ENCODE measurements at places on chromosomes 5 and 9.
A peak's percentile ranks its signal among the peaks of the same experiment; 100 is the strongest.

GRCh38 chr9:123756484-123757106, 173.3 kb downstream of the DENND1A start:
- no peak for DNase-seq

DNA sequence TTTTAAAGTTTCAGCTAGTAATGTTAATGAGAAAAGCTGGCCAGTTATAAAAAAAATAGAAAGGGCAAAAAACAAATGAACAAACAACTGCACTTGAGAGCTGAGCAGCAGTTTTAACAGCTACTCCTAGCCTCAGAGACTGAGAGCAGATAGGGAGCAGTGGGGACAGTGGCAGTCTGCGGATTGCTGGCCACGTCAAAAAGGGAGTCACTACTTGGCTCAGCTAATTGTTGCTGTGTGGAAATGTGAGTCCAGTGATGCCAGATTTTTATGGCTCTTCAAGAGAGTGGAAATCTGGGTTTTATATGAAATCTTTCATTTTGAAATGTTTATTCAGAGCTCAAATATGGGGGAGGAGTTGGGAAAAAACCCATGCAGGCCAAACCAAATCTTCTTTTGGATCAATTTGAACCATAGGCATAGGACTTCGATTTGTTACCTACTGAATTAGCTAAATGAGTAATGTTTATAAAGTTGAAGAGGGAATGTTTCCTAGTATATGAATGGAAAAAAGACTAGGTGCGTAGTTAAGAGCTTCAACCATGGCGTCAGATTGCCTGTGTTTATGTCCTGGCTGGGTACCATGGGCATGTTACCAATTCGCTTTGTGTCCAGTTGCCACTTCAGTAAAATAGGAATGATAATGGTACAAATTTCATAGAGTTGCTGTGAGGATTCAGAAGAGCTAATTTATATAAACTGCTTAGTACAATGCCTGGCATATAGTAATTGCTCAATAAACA, 102.1 kb downstream of the PAM start:
- no peak for DNase-seq

DNA sequence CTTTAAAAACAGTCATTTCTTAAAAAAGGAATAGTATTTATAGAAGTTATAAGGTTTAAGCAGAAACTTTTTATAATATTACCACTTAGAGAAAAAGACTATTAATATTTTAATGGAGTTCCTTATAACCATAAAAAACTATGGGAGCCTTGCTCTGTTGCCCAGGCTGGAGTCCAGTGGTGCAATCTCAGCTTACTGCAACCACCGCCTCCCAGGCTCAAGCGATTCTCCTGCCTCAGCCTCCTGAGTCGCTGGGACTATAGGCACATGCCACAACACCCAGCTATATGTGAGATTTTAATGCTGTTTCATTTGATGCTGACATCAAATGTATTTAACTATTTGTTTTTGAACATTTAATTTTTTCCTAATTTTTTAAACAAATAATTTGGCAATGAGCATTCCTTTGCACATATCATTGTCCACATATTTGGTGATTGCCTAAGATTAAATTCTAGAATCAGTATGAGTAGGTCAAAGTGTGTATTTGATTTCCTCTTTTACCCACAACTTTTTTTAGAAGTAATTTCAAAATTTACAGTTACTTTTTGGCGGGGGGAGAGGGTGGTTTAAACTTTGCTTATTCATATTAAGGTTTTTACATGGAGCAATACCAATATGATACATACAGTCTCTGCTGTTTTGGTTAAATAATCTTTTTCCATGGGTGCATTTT, 235.5 kb downstream of the ARHGEF28 start:
- DNase-seq = no peak

DNA sequence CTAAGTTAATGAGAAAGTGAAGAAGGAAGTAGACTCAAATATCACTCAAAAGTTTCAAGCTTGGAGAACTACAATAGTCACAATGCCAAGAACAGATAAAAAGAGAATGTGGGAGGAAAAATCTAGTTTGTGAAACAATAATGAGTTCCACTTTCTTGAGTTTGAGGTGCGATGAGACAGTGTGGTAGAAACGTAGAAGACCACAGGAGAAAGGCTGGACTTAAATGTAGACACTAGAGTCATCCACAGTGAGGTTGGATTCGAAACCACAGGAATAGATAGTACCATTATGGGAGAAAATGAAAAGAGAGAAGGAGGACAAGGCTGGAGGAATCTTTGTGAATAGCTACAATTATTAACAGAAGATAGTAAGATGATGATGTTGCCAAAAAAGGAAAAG, 141.1 kb upstream of the LRRTM2 start:
- DNase-seq = no peak

DNA sequence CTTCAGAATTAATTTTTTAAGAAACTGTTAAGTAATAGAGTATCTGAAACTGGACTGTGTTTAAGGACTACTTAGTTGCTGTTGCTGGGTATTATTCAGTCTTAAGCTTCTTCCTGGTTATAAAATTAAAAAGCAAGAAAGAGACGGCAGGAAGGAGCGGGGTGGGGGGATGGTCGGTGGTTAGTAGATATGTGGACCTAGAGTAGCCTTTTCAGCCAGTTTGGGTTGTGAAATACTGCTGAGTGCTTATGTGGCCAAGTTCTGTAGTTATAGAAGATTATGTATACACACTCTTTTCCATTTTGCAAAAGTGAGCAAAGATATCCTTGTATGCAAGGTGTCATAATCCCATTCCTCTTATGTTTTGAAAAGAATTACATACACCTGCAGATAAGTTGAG, 28.5 kb downstream of the TRIO start:
- peak; percentile 59 for DNase-seq

DNA sequence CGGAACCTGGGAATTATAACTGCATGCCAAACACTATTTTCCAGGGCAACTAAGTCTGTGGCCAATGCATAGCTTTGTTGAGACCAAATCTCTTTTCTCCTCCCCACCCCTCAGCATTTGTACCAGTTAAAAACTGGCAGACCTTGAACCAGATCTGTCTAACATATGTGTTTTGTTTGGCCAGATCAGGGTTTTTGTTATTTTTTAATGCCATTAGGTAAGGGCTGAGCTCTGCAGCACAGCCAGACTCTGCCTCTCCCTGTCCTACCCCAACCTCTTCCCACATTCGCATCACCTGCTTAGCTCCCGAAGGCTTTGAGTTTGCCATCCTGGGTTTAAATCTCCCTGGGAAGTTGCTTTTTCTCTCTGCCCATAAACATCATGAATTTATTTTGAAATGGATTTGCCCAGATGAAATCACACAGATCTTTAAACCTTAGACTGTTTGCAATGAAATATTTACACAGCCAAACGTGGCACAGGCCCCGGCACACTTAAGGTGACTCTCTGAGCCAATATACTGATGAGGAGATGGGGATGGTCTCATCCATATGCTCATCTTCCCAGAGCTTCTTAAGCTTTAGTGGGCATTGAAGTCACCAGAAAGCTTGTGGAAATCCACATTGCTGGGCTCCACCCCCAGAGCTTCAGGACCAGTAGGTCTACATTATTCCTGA, 54.0 kb upstream of the ALDH1B1 start:
- DNase-seq = no peak

DNA sequence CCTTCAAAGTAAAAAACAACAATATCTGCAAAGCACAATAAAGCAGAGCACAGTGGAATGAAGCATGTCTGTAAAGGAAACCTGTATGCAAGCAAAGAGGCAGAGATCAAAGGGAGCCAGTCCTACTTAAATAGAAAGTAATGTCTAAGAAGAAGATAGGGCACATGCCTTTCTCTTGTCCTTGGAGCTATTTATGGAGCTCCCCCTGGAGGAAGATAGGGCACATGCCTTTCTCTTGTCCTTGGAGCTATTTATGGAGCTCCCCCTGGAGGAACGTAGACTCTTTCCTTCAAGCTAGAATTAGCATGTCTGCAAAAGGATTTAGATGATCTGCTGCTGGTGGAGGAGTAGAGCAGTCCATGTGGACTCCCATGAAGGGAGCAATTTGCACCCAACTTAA, 168.1 kb upstream of the RASEF start:
- DNase-seq = no peak

DNA sequence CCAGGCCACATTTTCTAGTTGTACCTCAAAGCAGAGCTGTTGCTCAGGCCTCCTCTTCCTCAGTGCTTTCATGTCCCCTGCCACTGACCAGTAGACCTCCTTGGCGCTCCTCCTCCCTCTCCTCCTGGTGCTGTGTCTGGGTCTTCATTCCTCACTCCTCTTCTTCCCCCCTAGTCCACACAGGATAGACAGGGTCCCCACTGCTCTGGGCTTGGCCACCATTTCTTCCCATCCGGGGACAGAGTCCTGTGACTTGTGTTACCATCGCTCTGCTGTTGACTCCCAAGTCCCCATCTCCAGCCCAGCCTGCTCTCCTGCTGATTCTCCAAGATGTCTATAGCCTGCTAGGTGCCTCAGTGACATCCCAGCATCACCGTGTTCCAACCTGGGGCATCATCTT, 88.2 kb upstream of the HRH2 start:
- no peak for DNase-seq

- no peak for DNase-seq
Observed at GRCh38 chr9:110143950-110144545, 63.9 kb downstream of the C9orf152 start.

DNA sequence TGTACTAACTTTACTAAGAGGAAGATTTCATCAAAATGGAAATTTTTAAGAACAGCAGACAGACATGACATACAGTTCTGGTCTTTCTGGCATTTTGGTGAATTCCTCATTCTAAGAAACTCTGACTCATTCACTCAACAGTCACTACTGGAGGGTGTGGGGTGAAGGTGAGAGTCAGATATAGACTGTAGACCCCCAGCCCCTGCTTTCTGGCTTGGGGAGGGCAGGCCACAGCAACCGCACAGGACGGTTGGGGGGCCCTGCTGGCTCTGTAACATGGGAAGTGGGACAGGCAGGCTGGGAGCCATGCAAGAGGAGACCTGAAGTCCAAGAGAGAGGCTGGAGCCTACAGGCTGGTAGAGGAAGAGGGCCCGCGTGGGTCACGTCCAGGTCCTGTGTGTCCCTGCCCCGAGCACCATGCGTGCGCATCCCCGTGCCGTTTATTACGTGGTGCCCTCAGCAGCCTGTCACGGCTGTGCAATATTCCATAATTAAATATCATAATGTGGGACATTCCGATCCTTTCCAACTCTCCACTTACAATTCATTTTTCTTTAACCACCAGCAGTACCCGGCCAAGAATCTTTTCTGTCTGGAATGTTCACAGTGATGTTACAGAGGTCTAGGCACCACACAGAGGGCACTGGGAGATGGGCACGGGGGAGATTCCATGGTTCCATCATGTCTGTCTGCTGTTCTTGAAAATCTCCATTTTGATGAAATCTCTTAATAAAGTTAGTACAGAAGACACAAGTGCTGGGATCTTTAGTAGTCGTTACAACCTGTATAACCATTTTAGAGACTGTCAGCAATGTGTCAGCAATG, 75.5 kb downstream of the SEMA4D start:
- DNase-seq = no peak

GRCh38 chr5:138696501-138696900, 56.7 kb upstream of the CTNNA1 start:
- no peak for DNase-seq

GRCh38 chr5:139425497-139425896, 13.8 kb downstream of the DNAJC18 start:
- DNase-seq = no peak

DNA sequence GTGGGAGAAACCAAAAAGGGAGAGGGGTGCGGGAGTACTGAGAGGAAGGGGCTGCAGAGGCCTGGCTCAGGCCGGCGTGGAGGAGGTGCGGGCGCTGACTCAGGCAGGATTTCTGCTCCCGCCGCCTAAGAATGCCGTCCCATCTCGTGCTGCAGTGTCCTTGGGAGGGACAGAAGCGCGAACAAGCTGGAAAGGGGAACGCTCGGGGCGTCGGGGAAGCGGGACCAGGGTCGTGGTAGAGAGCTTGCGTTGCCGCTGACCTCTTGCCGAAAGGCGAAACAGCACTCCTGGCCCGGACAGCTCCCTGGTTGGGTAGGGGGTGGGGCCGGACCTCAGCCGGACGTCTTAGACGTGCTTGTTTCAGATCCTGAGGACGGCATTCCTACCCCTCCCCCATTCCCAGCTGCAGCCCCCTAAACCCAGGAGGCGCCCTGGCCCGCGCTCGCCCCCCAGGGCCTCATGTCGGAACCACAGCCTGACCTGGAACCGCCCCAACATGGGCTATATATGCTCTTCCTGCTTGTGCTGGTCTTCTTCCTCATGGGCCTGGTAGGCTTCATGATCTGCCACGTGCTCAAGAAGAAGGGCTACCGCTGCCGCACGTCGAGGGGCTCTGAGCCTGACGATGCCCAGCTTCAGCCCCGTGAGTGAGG, 1.1 kb downstream of the RELL2 start:
- DNase-seq = peak; percentile 75

- no peak for DNase-seq
Observed at GRCh38 chr9:85151162-85151561, 481.6 kb downstream of the NTRK2 start.

DNA sequence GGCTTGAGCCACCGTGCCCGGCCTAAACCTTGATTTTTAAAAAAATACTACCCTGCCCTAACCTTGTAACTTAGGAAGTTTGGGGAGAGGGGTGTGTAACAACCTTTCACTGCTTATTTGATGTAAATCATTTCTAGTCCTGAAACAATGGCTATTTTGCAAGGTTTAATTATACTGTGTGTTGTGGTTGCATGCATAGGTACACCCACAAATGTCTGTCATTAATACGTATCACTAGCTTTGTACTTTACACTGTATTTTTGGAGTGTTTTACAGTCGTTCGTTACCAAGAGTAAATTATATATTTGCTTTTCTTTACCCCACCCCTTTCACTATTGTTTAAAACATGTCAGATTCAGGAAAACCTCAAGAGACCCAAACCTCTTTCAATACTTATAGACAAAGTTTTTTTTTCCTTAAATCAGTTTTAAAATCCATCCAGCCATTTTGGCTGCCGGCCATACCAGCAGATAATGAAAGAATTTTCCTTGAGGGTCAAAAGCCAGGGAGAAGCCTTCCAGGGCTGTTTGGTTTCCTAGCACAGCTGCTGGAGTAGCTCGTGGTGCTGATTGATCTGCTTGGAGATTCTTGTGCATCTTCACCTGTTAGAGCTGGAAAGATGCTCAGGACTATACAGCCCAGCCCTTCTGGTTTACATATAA, 50.7 kb downstream of the DOCK8 start:
- DNase-seq = no peak

DNA sequence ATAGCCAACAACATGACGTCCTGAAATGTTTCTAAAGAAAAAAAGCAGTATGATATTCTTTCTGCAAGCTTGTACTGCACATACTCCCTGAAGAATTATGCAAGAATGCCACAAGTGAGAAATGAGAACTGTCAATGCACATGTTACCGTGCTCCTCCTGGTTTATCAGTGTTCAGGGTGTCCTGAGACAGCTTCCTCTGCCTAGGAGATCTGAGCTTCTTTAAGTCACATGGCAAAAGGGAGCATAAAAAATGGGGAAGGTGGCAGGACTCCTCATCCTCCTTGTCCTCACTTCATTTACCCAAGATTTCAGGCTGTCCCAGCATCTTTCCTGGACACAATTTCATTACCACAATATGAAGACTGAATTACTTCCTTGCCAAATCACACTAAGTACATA, 238.2 kb downstream of the GLIS3 start:
- no peak for DNase-seq

- DNase-seq = no peak
Observed at GRCh38 chr9:112193572-112194288, 18.6 kb upstream of the SUSD1 start.

- DNase-seq = no peak
Observed at GRCh38 chr9:88529496-88529895, 5.5 kb upstream of the NXNL2 start.

- DNase-seq = no peak
Observed at GRCh38 chr5:142422429-142422828, 97.6 kb upstream of the SPRY4 start.
